ENCODE measurements at places on chromosomes 1 and 21.

DNA sequence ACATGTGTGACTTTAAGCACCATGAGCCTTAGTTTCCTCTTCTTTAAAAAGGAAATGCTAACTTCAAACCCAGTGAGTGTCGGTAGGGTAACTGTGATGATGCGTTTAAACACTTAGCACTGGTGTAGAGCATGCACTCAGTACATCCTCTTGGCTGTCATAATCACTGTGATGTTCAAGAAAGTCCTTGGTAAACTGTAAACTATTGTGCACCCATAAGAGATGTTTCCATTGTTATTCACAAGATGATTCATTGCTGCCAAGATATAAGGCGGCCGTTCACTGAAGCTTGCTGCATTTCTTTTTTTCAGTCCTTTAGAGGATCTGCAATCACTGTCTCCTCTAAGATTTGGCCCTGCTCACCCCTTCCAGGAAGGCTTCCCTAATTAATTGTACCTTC is 61.8 kb upstream of the DAB1 start:
- no peak for DNase-seq

GRCh38 chr1:54229281-54229891 is 29.4 kb downstream of the MRPL37 start:
- no peak for DNase-seq

- DNase-seq: no peak
These were observed 10.9 kb downstream of the TMPRSS3 start for GRCh38 chr21:42384989-42385388.

GRCh38 chr21:31780944-31781343 is 49.0 kb upstream of the SCAF4 start:
- DNase-seq: peak; percentile 21

DNA sequence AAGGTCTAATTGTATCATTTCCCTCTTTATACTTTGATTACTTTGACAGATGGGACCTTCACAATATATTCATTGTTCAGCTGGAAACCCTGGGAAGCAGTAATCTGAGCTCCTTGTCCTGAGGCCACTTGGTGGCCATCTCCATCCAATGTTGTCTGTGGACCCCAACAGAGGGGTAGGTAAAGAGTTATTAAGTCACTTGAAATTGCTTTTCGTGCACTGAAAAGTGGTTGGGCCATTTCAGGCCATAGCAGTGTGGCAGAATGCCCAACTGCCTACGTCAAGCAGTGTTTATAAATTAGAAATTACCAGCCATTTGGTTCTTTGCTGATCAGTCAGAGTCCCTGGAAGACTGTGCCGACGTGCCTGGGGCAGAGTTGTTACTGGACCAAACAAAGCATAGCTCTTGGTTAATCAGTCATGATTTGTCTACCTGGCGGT is 308.3 kb upstream of the USP25 start:
- no peak for DNase-seq

GRCh38 chr1:8281843-8282509 is 35.9 kb upstream of the SLC45A1 start:
- DNase-seq: no peak

DNA sequence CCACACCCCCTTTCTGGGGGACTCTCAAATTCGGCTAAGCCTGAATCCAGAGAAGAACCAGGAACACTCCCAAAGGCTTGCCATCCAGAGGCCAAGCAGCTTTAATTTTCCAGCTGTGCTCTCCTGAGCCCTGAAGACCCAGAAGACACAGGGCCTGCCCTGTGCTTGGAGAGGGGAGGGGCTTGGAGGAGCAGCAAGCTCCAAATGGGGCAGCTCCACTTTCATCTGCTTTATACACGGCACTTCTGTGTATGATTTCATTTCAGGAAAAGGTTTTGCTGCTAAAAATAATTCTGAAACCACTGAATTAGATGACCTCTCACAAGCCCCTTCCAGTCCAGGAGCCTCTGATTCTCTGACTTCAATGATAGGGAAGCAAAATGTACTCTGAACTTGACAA is 39.2 kb upstream of the CTTNBP2NL start:
- DNase-seq: no peak

- no peak for DNase-seq
These were observed 194.6 kb downstream of the TNR start for GRCh38 chr1:175548774-175549173.

Data from GM23338 (cell line).